ENCODE measurements at places on chromosomes 3 and 15. TPM values are rescaled to one million over a fixed set of nuclear protein-coding genes. Genes with fewer than 3 reads are reported as not detected.

Gene USP50
- 0.76 TPM for total RNA-seq

Gene MORC1
- total RNA-seq, result not detected

Gene ARPIN
- 8.0 TPM for total RNA-seq

Gene KIAA1143
- total RNA-seq, result 24.1 TPM

Gene EID1
- total RNA-seq, result 171 TPM

Gene APBA2
- total RNA-seq, result 33.1 TPM

Gene OCA2
- total RNA-seq, result 1.2 TPM

Gene CD86
- total RNA-seq, result 20.5 TPM

Gene RARRES1
- total RNA-seq, result 1.9 TPM

Gene NEK10
- total RNA-seq, result 1.9 TPM

Gene GOLGA6L7
- not detected for total RNA-seq

Gene MOBP
- total RNA-seq, result not detected

Gene RASA2
- 40.8 TPM for total RNA-seq

Gene RPSA
- 795 TPM for total RNA-seq

Gene SMCO1
- not detected for total RNA-seq

Gene HYAL1
- total RNA-seq, result 46.8 TPM

Gene MAGEL2
- 0.69 TPM for total RNA-seq

Gene CDCP1
- 3.2 TPM for total RNA-seq

Gene ZNF501
- total RNA-seq, result 5.0 TPM

Gene SLC9C1
- total RNA-seq, result not detected

Gene SCAANT1
- total RNA-seq, result not detected

Gene ITIH1
- 0.85 TPM for total RNA-seq

Gene IGSF11
- 0.23 TPM for total RNA-seq

Gene DUSP7
- 38.0 TPM for total RNA-seq

Gene MAP6D1
- total RNA-seq, result 1.7 TPM

Gene CCR8
- total RNA-seq, result 0.94 TPM
